ENCODE measurements at places on chromosomes 1 and 21. TPM values are rescaled to one million over a fixed set of nuclear protein-coding genes. Genes with fewer than 3 reads are reported as not detected.

The ERRFI1 gene
- total RNA-seq, result 24.0 TPM

DNA sequence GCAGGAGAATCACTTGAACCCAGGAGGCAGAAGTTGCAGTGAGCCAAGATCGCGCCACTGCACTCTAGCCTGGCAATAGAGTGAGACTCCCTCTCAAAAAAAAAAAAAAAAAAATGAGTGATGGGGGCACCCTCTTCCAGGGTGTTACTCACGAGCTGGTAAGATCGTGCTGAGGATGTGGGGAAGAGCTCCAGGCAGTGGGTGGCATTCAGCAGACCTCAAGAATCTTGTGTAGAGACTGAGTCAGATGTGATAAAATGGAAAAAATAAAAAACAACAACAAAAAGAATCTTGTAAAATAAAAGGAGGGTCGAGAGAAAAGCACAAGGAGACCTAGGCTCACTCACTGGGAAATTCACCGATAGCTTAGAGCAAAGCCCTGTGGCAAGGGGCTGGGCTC lies 38.5 kb downstream of the EPHA2 start:
- peaks cover 19% of the 10 kb centered on the region for H3K4me1 ChIP-seq
- H3K27ac ChIP-seq, result no peak overlapping the region
- no peak for DNase-seq
- H3K36me3 ChIP-seq, result no peaks in the 10 kb centered on the region

The UBASH3A gene
- not detected for total RNA-seq

The ZBTB40 gene
- total RNA-seq, result 30.7 TPM

GRCh38 chr1:200629876-200630514 lies 9.4 kb upstream of the KIF14 start:
- H3K27ac ChIP-seq, result no peak overlapping the region
- DNase-seq, result no peak
- no peaks in the 10 kb centered on the region for H3K36me3 ChIP-seq
- H3K4me1 ChIP-seq, result peaks cover 11% of the 10 kb centered on the region
- H3K27me3 ChIP-seq, result no peaks in the 10 kb centered on the region

DNA sequence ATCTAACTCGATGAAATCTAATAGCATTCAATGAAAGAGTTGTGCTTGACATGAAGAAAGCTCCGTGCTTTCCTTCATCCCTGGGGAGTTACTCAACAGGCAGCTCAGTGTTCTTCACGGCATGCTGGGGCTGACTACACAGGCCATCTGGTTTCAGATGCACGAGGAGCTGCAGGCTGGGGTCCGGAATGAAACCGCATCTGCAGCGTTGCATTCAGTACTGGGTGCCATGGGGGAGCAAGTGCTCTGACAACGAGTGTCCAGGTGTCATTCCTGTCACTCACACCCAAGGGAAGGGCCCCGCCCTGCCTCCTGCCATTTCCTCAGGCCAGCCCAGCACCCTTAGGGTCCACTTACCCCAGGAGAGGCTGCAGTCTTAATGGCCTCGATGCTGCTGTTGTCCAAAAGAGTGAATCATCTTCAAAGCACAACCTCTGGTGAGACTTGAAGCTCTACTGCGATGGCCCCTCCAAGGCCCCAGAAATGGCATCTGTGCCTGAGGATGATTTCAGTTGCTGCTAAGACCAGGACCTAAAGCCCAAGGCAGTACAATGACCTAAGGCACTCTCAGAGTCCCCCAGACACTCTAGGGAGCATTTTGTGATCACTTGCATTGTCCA lies 61.4 kb downstream of the STUM start:
- no peaks in the 10 kb centered on the region for H3K27me3 ChIP-seq
- H3K4me3 ChIP-seq, result no peak overlapping the region
- H3K36me3 ChIP-seq, result no peaks in the 10 kb centered on the region
- H3K27ac ChIP-seq, result no peak overlapping the region
- DNase-seq, result no peak
